ENCODE measurements at places on chromosomes 2 and 18. TPM values are rescaled to one million over a fixed set of nuclear protein-coding genes. Genes with fewer than 3 reads are reported as not detected.

Gene RAB6C
- not detected for total RNA-seq

Gene FLACC1
- total RNA-seq, result 7.5 TPM

Gene PMAIP1
- 0.22 TPM for total RNA-seq

Gene PROM2
- 0.35 TPM for total RNA-seq

Gene PKP4
- 36.2 TPM for total RNA-seq

Gene KATNAL2
- total RNA-seq, result 3.7 TPM

DNA sequence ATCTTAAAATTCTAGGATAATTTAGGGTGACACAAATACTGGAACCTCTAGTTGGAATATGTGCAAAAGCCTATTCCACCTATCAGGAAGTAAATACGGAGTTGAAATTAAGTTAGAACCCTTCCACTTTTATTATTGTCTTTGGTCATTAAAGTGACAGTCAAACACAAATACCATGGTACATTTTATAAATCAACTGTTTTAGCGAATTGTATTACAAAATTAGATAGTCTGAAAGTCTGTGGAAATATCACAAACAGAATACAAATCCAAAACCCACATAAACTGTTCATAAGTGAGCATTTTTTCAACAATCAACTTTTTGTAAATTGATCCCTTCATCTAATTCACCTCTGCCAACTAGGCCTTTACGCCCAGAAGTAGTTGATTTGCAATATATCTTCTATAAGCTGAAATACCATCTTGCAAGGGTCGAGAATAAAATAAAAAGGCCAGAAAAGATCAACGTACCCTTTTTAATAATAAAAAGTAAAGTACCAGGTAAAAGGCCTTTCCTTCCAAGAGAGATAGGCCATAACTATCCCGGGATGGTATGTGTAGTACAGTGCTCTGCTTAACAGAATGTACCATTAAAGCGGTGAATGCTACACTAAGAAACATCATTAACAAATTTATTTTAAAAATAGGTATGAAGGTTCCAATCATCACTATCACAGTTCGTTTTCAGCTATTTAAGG is 1.3 kb downstream of the USP34 start:
- H3K27ac ChIP-seq, result peak overlapping the region; percentile 98
- H3K4me3 ChIP-seq, result peak overlapping the region; percentile 80
- H3K36me3 ChIP-seq, result peaks cover 7% of the 10 kb centered on the region
- no peaks in the 10 kb centered on the region for H3K27me3 ChIP-seq
- H3K4me1 ChIP-seq, result peaks cover 36% of the 10 kb centered on the region
- no peak for DNase-seq

DNA sequence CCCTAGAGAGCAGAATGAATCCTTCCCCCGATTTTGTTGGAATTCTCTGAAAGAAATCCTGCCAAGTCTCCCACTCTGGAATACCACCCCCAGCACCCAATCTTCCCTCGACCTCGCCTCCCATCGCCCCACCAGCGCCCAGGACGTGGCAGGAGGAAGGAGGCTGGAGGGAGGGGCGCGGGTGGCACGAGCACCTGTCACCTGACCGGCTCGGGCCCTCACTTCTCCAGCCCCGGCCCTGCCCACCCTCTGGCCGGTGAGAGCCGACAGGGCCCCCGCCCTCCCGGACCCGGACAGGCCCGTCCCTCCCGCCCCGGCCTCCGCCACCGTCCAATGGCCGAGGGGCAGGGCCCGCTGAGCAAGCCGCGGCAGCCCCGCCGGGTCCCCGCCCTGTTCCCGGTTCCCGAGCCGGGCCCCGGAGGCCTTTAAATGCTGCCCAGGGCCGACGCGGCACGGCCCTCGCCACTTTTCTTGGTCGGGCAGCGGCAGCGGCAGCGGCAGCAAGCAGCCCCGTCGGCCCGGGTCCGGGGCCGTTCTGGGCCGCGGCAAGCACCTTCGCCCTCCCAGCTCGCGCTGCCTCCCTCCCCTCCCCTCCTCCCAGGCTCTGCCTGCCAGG is at the start of gene LGALSL:
Gene LGALSL, plus strand, starts transcription at position 393 of the 616 bp plus-strand sequence. CDS start 384 bp downstream, outside the sequence.
- peak within 1 kb of the TSS; percentile 97 for H3K27ac ChIP-seq
- H3K36me3 ChIP-seq, result peaks cover 21% of the 10 kb centered on the region
- no peaks in the 10 kb centered on the region for H3K27me3 ChIP-seq
- DNase-seq, result peak; percentile 74
- peak within 1 kb of the TSS; percentile 92 for H3K4me3 ChIP-seq
- H3K4me1 ChIP-seq, result peaks cover 30% of the 10 kb centered on the region

- no peak for DNase-seq
- no peaks in the 10 kb centered on the region for H3K27me3 ChIP-seq
- H3K27ac ChIP-seq, result no peak overlapping the region
- H3K4me3 ChIP-seq, result no peak overlapping the region
- peaks cover 33% of the 10 kb centered on the region for H3K36me3 ChIP-seq
- no peaks in the 10 kb centered on the region for H3K4me1 ChIP-seq
These were observed 79.4 kb upstream of the TCF7L1 start for GRCh38 chr2:85053802-85054201.

- no peaks in the 10 kb centered on the region for H3K36me3 ChIP-seq
- no peaks in the 10 kb centered on the region for H3K27me3 ChIP-seq
- no peak overlapping the region for H3K27ac ChIP-seq
- DNase-seq, result no peak
- H3K4me1 ChIP-seq, result no peaks in the 10 kb centered on the region
These were observed 851.6 kb upstream of the CDH2 start for GRCh38 chr18:29028560-29028959.

DNA sequence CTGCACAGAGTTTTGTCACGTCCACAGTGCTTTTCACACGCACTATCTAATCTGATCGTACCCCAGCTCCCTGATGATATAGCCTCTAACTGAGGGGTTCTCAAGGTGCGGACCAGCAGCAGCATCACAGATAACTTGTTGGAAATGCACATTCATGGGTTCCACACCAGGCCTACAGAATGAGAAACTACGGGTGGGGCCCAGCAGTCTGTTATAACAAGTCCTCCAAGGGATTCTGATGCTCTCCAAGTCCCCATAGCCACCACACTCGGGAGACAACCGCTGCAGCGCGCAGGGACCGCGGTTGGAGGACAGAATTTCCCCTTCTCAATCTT is 745 bp upstream of the BZW1 start:
- DNase-seq, result no peak
- H3K4me1 ChIP-seq, result no peaks in the 10 kb centered on the region
- H3K27ac ChIP-seq, result peak overlapping the region; percentile 98

DNA sequence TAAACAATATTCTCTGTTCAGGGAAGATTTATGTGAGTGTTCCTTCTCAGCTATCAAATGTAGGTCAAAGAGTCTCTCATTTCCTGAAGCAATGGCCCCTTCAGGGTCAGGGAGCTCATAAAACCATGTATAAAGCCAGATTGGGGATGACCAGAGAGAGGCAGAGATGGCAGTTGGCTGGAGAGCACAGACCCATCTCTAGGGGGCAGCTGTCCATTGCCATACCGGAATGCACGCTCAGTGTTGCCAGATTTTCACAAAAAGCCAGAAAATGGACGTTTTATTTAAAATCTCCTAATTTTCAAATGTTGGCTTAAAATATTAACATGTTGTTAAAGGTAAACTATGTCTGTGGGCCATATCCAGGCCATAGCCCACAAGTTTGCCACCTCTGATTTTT is 1920.7 kb upstream of the CELF4 start:
- no peak overlapping the region for H3K4me3 ChIP-seq
- H3K27me3 ChIP-seq, result no peaks in the 10 kb centered on the region
- H3K27ac ChIP-seq, result no peak overlapping the region
- H3K36me3 ChIP-seq, result no peaks in the 10 kb centered on the region

GRCh38 chr2:1949265-1949664 is 204.9 kb upstream of the PXDN start:
- no peaks in the 10 kb centered on the region for H3K27me3 ChIP-seq
- H3K4me3 ChIP-seq, result no peak overlapping the region
- no peaks in the 10 kb centered on the region for H3K4me1 ChIP-seq
- DNase-seq, result no peak
- H3K36me3 ChIP-seq, result no peaks in the 10 kb centered on the region

DNA sequence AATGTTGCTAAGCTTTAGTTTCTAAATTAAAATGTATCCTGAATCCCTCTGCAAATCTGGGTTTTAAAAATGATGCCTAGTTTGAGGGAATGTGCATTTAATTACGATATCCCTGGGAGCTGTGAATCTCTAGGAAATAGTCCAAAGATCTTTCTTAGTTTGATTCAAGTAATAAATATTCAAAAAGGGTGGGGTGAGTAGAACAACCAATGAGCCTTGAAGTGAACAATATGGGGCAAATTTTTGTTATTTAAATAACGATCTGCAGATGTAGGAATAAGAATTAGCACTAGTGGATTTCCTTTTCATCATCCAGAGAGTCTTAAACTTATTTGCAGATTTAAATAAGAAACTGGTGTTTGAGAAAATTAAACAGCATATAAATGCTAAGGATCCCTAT is 106.3 kb downstream of the ACVR1 start:
- no peak overlapping the region for H3K4me3 ChIP-seq
- no peaks in the 10 kb centered on the region for H3K27me3 ChIP-seq
- no peaks in the 10 kb centered on the region for H3K4me1 ChIP-seq
- H3K27ac ChIP-seq, result no peak overlapping the region
- DNase-seq, result no peak

- H3K27me3 ChIP-seq, result no peaks in the 10 kb centered on the region
- no peak for DNase-seq
- no peaks in the 10 kb centered on the region for H3K4me1 ChIP-seq
- H3K4me3 ChIP-seq, result no peak overlapping the region
- H3K36me3 ChIP-seq, result peaks cover 41% of the 10 kb centered on the region
These were observed 25.9 kb downstream of the BOK start for GRCh38 chr2:241584436-241584835.

GRCh38 chr2:127034883-127035611 is 71.9 kb downstream of the BIN1 start:
- H3K4me1 ChIP-seq, result no peaks in the 10 kb centered on the region
- no peaks in the 10 kb centered on the region for H3K36me3 ChIP-seq
- no peaks in the 10 kb centered on the region for H3K27me3 ChIP-seq
- DNase-seq, result no peak

DNA sequence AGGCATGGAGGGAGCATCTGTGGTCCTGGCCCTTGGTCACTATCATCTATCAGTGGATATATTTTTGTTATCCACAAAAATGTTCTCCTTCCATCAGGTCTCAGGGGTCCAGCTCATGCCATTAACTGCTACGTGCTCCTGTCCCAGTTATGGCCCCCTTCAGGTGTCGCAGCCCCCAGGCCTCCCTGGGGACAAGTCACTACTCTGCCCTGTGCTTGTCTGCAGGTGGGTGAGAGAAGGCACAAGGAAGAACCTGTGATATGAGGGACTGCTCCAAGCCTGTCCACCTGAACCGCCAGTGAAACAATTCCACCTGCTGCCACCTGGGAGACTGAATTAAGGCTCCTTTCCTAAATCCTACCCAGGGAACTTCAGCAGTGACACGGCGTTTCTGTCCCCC is 229.6 kb upstream of the ID2 start:
- H3K4me1 ChIP-seq, result peaks cover 3% of the 10 kb centered on the region
- H3K27ac ChIP-seq, result no peak overlapping the region
- no peaks in the 10 kb centered on the region for H3K36me3 ChIP-seq
- no peak overlapping the region for H3K4me3 ChIP-seq
- peaks cover 5% of the 10 kb centered on the region for H3K27me3 ChIP-seq

DNA sequence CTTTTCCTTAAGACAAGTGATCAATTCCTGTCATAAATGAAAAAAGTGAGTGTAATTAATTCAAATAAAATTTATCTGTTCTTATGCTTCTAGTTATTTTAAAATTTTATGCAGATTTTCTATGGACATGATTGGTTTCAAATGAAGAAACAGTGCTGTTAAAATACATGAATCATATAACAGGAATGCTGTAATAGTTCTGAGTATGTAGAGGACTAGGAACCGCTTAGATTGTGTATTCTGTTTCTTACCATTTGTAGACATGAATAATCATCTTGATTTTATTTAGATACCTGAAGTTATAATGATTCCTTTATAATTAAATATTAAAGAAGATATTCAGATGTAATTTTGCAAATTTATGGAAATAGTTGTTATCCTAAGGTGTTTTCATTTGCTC is 3.5 kb downstream of the ACTR2 start:
- no peak overlapping the region for H3K27ac ChIP-seq
- no peak for DNase-seq
- H3K4me1 ChIP-seq, result no peaks in the 10 kb centered on the region
- no peaks in the 10 kb centered on the region for H3K27me3 ChIP-seq

DNA sequence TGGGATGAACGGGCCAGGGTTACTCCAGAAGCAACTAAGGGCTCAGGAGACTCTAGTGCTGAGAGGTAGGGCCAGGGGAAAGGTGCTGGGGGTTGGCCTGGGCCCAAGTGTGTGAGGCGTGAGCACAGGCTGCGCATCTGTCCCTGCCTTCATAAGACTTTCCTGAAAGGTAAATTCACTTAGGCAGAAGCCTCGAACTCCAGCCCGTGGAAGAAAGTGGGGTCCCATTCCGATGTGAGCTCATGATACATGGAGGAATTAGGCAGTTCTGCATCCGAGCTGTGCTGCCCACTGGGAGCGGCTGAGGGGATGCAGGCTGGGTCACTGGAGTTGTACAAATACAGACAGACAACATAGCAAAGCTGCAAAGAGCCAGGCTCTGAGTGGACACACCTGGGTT is 16.2 kb downstream of the PARD6G start:
- no peaks in the 10 kb centered on the region for H3K36me3 ChIP-seq
- H3K4me3 ChIP-seq, result no peak overlapping the region
- no peaks in the 10 kb centered on the region for H3K4me1 ChIP-seq
- no peaks in the 10 kb centered on the region for H3K27me3 ChIP-seq
- DNase-seq, result no peak
- no peak overlapping the region for H3K27ac ChIP-seq

DNA sequence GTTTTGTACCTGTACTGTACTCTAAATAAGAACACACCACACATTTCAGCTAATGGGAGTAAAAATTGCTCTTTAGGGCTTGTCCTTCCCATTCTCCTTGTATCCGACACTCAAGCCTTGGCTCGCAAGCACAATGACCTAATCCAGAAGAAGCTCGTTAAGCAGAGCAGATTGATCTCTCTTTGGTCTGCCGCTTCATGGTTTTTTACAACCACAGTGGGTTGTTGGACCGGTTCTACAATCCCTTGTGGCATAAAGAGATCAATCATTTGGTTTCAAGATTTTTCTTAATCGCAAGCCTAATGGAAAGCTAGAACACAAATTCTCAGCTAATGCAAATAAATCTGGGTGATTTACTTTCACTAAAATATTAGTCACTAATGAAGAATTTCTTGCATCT is 662.1 kb downstream of the LRP1B start:
- no peaks in the 10 kb centered on the region for H3K36me3 ChIP-seq
- no peak overlapping the region for H3K27ac ChIP-seq
- no peaks in the 10 kb centered on the region for H3K27me3 ChIP-seq
- DNase-seq, result no peak

DNA sequence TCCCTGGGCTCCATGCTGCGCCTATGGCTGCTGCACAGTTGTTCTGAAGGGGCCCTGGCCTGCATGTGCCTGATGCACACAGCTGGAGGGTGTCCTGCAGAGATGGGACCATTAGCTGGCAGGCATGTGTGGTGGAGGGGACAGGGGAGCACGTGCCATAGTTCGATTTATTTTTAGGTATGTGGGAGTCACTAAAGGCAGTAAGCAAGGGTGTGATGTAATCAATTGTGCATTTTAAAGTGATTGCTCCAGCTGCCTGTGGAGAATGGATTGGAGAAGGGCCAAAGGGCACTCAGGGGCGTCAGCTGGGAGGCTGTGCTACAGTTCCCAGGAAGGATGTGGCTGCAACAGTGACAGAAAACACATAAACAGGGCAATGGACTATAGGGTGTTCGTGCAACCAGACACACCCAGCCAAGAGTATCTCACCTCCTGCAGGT is 205.1 kb downstream of the ARL4C start:
- no peaks in the 10 kb centered on the region for H3K27me3 ChIP-seq
- H3K4me1 ChIP-seq, result no peaks in the 10 kb centered on the region
- peak overlapping the region; percentile 56 for H3K27ac ChIP-seq
- H3K36me3 ChIP-seq, result no peaks in the 10 kb centered on the region
- peak; percentile 64 for DNase-seq
- no peak overlapping the region for H3K4me3 ChIP-seq

- no peak overlapping the region for H3K27ac ChIP-seq
- no peak overlapping the region for H3K4me3 ChIP-seq
- peaks cover 36% of the 10 kb centered on the region for H3K4me1 ChIP-seq
- no peaks in the 10 kb centered on the region for H3K36me3 ChIP-seq
These were observed 47.0 kb downstream of the EFEMP1 start for GRCh38 chr2:55876429-55877086.
